H1 (cell line): ENCODE measurements at places on chromosomes 12 and 14.

DNA sequence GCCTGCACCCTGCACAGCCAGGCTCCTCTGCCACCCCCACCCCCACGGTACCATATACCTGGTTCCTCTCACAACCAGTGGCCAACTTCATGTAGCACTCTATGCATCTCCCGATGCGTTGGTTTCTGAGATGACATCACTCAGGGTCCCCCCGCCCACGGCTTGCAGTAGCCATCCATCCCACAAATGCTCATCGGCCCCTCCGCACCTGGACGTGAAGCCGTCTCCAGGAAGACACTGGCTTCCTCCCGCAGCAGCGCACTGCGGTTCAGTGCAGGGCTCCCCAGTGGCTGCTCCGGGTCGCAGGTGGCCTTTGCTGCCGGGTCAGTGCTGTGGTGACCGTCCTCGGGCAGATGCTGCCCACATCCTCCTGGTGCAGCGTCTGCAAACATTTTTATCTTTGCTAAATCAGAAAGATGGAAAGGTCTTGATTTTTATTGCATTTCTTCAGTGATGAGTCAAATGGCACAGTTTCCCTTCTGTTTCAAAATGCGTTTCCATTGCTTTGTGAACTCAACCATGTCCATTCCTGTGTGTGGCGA is 27.5 kb upstream of the MMP17 start:
- no peak for DNase-seq

GRCh38 chr12:56522411-56523193 is 982 bp downstream of the RBMS2 start:
- no peak for DNase-seq

- no peak for DNase-seq
Measured at GRCh38 chr12:64081008-64081404, 141.1 kb downstream of the KICS2 start.

DNA sequence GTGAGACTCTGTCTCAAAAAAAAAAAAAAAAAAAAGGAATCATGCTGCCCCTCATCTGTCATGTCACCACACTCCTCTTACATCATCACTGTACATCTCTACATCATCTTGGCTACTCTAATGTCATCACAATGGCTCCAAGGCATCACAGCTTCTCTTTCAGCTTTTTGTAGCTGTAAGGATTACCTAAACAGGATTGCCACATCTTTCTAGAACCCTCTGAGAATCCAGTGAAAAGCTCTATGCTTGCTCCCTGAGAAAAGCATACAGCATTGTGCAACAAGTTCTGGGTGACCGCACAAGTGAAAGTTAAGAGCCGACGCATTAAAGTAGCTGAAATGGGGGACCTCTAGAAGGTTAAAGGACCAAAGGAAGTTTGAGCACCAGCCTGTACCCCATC is 272.5 kb downstream of the C12orf50 start:
- no peak for DNase-seq

DNA sequence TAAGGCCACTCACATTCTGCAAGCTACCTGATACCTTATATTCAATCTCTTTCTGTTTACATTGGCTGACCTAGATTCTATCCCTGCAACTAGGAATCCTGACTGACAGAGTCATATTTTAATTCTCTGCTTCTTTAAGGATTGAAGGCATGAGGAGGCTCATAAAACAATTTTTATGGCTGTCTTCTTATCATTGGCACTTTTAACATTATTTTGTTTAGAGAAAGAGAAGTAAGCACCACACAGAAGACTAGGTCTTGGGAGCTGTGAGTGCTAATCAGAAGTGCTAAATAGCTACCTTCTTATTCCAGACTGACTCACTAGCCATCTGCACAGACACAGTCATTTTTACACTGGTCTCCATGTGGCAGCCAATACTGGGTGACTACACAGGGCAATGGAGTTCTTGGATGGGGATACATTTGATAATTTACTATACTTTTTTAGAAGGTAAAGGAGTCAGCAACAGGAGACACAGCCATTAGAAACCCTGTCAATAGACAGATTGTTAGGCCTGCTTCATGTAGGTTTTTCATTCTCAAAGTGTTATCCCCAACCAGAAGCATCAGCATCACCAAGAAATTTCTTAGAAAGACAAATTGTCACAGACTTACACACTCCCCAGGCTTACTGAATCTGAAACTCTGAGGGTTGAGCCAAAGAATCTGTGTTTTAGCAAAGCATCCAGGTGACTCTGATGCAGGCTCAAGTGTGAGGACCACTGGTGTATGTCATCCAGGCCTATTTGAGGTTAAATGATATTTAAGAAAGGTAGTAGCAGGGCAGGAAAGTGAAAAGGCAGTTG is 214.1 kb downstream of the DUSP6 start:
- no peak for DNase-seq

- no peak for DNase-seq
Measured at GRCh38 chr12:102992297-102992696, 34.8 kb downstream of the ASCL1 start.

- no peak for DNase-seq
Measured at GRCh38 chr12:68976395-68976841, 43.4 kb upstream of the CPM start.

DNA sequence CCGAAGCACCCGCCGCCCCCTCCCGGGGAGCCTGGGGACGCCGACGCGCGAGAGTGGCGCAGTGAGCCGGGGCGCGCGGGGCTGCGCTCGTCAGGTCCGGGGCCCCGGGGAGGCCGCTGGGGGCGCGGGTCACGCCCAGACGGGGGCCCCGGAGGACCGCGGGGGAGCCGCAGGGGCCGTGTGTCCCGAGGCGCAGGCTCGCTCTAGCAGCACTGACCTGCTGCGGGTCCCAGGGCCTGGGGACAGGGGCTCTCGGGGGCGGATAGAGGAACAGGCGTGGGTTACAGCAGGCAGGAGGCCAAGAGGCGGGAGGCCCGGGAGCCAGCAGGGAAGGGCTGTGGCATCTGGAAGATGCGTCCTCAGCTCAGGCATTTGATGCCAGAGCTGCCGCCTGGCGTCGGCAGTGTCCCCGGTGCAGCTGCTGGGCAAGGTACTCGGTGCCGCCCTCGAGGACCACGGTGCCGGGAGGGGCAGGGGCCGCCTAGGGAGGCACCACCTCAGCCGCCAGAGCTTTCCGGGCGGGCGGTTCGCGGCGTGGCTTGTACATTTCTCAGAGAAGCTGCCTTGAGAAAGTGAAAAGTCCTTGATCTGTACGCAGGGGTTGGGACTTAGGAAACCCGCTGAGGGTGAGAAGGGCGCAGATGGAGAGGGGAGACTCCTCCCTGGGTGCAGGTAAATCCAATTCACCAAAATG is 1.2 kb downstream of the WNT5B start:
- peak; percentile 68 for DNase-seq

GRCh38 chr12:69758105-69758504 is 19.4 kb downstream of the RAB3IP start:
- DNase-seq = no peak

DNA sequence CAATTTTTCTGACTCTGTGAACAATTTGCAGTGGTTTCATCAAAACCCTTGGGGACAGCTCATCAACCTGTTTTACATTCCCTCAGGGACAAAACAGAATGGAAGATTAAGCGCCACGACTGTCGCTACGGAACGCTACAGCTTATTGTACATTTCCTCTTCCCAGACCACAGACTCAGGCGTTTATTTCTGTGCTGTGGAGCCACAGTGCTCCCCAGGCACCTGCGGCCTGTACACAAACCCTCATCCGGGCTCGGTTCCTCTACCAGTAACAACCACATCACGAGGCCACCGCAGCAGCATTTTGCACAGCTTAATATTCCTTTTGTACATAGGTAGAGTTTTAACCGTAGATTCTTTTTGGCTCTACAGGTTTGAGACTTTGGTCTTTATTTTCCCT is 397.4 kb upstream of the OR4E1 start:
- DNase-seq = no peak

DNA sequence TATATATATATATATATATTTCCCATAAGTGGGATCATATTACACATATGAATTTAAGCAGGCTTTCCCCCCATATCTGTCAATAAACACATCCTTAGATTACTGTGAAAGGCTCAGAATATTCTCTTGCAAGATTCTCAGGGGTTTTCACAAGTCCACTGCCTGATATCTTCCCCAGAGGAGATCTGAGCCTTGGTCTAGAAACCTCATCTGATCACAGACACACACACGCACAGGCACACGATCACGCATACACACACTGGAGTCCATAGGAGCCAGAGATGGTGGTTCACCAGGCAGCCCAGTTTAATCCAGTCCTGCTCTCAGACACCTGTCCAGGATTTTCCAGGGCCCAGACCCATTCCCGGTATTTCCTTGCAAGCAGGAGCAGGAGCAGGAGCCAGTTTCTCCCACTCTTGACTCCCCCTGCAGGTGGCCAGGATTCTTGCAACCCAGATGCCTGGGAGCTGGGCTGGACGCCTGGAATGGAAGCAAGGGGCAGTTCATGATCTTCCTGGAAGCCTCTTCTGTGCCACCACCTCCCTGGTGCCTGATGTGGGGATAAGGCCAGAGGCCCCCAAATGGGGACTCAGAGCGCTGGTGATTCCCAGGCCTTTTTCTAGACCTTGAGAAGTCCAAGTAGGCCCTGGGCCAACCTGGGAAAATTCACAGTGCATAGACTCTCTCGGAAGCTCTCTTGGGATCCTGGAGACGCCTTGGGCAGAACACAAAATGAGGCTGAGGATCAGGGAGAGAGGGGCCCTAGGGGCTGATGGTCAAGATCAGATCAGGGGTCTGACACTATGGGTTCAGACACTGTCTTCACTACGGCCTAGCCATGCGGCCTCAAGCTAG is 16.5 kb upstream of the KRT78 start:
- DNase-seq = no peak

- DNase-seq = no peak
Measured at GRCh38 chr14:61104358-61104757, 123.3 kb downstream of the SLC38A6 start.

GRCh38 chr14:102206918-102207317 is 67.2 kb downstream of the WDR20 start:
- no peak for DNase-seq

DNA sequence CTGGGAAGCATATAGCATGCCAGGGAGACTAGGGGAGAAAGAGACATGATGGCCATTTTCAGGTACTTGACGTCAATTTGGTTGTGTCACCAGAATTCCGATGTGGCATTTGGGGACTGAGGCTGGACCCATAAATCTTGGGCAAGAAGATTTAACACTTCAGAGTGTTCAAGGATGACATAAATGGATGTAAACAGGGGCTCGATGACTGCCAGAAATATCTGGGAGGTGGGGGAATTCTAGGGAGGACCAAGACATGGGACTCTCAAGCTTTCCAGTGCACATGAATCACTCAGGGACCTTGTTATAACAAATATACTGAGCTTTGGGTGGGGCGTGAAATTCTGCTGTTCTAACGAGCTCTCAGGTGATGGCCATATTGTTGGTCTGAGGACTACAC is 17.8 kb downstream of the HAL start:
- DNase-seq = no peak

- DNase-seq = no peak
Measured at GRCh38 chr12:80211671-80212070, 112.3 kb downstream of the OTOGL start.

DNA sequence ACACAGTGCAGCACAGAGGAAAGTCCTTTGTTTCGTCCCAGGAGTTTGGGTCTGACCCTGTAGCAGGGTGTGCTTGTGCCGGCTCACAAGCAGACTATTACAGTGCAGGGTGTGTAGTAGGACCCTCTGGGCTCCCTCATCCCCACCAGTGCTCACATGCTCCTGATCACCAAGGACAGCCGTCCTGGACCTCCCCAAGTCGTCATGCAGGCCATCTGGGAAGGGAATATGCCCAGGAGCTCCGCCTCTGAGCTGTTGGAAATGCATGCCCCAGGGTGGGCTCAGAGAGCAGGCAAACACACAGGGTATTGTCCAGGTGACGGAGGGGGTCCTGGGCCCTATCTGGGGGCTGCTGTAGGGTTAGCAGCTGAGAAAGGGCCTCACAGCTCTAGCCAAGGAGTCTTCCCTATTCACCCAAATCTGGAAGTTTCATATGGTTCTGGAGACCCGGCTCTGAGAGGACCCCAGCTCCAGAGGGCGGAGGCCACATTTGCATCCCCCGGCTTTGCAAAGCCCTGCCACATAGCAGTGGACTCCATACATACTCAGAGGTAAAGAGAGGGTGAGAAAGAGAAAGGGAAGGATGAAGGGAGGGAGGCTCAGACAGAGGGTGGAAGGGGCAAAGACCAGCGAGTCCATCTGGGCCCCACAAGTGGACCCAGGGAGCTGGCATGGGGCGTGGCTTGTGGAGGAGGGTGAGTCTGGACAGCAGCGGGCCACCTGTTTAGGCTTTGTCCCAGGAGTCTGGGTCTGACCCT is 53.5 kb upstream of the PPP2R5C start:
- DNase-seq = no peak

DNA sequence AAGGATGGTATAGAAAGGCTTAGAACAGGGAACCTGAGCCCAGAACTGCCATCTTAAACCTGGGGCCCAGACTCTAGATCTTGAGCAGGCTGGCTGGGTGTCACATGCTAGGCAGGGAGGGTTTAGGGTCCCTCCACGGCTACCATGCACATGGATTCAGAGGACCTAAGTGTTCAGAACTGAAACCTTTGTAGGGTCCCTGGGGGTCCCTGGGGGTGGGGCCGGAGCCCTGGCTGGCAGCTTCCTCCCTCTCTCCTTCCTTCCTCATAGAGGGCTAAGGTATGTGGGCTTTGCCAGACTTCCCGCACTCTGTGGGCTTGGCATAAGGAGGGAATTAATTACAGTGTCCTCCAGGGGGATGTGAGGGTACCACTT is 4.6 kb upstream of the ZNF385A start:
- no peak for DNase-seq

GRCh38 chr12:21818627-21819026 is 44.1 kb upstream of the KCNJ8 start:
- DNase-seq = no peak

GRCh38 chr12:124715121-124715990 is 147.9 kb upstream of the NCOR2 start:
- DNase-seq = no peak

- DNase-seq = no peak
Measured at GRCh38 chr14:23145794-23146350, 26.8 kb upstream of the CEBPE start.

DNA sequence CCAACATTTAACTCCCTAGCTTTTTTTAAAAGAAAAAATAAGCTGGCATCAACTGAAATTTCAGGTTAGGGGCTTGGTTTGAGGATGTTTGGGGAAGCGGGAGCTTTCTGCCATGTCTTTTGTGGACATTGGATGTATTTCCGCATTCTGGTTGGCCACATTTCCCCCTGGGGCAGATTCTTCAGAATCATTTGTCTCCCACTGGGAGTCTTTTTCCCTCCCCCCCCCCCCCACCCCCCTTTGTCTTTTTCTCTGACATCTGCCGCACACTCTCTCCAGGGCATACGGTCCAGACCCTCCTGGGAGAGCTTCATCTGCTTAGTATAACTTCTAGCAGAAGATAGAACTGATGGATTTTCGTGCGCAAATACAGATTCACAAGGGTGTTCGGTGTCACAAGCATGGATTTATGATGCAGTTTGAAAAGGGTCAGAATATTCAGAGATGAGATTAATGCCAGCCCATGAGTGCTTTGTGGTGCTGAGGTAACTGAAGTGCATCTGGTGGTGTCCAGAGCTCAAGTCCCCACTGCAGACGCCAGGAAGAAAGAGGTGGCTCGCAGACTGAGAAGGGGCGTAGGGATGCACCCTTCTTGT is 40.2 kb downstream of the ETV6 start:
- no peak for DNase-seq
